ENCODE measurements at places on chromosomes 7 and 10.

- DNase-seq: no peak
These were observed 722 bp downstream of the AGR2 start for GRCh38 chr7:16803881-16804673.

GRCh38 chr7:80392229-80393169 lies 119.4 kb downstream of the GNAT3 start:
- no peak for DNase-seq

DNA sequence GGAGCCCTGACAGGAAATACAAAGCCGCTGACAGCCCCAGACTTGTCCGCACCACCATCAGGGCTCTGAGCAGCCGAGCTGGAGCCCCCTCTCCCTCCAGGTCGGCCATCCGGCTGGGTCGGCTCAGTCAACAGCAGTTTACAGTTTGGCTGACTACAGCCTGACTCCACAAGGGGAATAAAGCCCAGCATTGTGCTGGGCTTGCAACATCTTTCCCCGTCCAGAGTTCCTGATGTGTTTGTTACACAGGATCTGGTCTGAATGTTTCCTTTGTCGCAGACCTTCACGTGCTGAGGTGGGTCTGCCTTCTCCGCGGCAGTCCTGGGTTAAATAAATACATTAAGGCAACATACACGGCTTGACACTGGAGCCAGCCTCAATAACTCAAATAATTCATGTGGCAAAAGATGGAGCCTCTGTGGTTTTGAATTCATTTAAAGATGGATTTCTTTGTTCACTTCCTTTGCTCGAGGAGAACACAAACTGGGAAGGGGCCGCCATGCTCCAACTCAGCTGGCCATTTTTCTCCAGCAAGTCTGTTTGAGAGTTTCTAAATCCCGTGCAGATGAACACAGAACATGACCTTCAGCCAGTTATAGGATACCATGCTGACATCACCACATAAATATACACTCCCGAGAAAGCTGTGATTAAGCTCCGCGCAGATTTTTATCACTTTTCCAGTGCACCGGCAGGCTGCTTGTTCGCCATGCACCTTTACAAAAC lies 192.1 kb downstream of the WDR11 start:
- DNase-seq: no peak

DNA sequence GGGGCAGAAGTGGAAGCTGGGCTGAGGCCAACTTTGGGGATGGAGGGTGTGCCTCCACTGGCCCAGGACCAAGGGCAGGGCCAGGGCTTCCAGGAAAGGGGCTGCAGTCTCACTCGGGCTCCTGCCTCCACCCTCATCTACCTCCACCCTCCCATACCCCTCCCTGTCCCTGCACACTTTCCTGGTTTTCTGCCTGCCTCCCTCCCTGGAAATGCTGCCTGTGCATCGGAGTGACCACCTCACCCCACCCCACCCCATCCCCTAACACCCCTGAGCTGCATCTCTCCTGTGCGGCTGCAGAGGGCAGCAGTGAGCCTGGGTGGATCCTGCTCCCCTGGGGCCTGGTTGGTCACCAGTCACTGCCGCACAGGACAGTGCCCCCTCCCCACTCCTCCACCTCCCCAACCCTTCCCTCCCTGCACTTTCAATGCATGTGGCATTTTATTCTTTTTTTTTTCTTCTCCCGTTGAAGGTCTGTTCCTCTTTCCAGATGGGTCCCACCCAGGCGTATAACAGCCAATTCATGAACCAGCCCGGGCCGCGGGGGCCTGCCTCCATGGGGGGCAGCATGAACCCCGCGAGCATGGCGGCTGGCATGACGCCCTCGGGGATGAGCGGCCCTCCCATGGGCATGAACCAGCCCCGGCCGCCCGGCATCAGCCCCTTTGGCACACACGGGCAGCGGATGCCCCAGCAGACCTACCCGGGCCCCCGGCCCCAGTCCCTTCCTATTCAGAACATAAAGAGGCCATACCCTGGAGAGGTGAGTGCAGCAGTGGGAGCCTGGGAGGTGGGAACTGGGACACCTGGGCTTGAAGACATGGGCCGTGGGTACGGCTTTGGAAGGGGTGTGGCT lies 54.1 kb upstream of the PPIF start:
- no peak for DNase-seq

- no peak for DNase-seq
These were observed 50.3 kb upstream of the CFAP46 start for GRCh38 chr10:132992433-132993215.

DNA sequence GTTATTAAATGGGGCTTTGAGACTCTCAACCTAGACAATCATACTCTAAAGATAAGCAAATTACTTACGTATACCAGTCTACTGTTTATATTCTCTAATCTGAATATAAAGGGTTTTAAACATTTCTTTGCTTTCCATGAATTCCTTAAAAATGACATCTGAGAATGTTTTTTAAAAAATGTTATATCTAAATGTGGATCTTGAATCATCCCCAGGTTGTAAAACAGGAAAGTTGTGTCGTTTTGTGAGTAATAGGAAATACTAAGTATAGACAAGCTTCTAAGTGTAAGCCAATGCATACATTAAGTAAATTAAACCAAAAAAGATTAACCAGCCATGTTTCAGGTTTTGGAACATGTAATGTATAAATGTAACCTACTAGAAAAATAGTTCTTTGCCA lies 26.8 kb downstream of the ADD3 start:
- DNase-seq: no peak

DNA sequence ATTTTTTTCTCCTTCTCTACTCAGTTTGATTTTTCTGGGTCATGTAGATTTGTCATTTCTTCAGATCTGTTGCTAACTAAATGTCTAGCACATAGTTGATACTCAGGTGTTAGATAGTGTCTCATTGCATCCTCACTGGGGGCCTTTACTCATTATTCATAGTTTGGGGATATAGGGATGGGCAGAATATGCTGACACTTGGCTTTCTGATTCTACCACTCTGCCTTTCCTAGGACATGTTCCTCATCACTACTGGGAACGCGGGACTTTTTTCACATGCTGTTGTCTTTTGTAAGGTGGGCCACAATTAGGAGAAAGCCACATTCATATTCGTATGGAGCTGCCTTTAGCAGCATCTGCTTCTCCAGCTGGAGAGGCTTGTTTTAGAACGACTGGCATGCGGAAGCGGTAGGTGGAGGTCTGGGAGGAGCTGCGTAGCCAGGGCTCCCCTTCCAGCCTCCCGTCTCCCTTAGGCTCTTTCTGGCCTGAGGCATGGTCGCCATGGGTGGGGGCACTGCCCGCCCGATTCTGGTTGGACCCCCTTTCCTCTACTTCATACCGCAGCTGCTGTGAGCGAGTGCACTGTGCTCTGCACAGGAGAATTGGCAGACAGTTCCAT lies 78.8 kb downstream of the SND1 start:
- no peak for DNase-seq

DNA sequence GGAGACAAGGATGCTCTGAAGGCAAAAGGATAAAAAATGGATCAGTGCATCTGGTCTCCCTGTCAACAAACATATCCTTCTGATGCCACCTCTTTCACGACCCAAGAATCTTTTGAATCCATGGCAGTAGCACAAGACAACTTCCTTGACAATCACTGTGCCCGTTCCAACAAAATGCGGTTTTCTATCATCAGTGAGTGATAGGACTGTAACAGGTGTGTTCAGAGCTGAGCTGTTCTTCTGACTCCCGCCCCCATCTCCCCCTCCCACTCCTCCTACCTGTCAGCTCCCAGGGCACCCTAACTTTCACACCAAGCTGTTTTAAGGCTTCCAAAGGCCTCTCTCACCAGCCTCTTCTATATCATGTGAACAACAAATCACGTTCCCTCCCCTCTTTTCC lies 74.8 kb downstream of the PARD3 start:
- DNase-seq: no peak

DNA sequence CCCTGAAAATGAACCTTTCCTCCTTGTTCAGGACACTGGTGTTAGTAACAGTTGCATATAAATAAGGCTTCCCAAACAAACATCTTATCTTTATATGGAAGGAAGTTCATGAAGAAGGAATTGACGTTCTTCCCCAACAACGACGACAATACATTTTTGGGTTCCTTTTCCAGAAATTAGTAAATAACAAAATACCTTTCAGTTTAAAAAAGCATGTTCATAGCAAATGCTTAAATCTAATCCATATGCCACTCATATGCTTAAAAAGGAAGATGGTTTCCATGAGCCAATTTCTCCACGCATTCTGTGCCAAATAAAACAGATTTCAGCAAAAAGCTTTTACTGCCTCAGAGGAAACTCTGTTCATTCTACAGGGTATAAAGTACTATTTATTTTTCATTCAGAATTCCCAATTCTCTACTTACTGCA lies 182.6 kb downstream of the COBL start:
- no peak for DNase-seq

- no peak for DNase-seq
These were observed 155.7 kb downstream of the JAZF1 start for GRCh38 chr7:28024786-28025334.

GRCh38 chr10:1631282-1631681 lies 106.0 kb downstream of the ADARB2 start:
- no peak for DNase-seq

GRCh38 chr10:19488592-19489280 lies 327.5 kb upstream of the PLXDC2 start:
- DNase-seq: no peak

DNA sequence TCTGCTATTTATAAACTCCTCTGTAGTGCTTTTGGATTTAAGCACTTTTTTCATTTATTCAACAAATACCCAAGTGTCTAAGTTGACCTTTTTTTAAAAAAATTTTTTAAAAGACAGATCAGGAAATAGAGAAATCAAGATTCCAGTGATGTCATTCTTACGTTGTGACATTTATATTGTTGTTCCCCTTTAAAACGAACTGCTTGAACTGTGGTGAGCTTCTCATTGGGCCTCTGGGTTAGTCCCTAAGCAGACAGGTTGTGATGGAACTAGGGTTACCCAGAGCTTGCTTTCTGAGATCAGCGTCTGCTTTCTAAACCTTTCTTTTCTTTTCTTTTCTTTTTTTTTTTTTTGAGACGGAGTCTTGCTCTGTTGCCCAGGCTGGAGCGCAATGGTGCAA lies 22.4 kb downstream of the GATA3 start:
- DNase-seq: no peak

DNA sequence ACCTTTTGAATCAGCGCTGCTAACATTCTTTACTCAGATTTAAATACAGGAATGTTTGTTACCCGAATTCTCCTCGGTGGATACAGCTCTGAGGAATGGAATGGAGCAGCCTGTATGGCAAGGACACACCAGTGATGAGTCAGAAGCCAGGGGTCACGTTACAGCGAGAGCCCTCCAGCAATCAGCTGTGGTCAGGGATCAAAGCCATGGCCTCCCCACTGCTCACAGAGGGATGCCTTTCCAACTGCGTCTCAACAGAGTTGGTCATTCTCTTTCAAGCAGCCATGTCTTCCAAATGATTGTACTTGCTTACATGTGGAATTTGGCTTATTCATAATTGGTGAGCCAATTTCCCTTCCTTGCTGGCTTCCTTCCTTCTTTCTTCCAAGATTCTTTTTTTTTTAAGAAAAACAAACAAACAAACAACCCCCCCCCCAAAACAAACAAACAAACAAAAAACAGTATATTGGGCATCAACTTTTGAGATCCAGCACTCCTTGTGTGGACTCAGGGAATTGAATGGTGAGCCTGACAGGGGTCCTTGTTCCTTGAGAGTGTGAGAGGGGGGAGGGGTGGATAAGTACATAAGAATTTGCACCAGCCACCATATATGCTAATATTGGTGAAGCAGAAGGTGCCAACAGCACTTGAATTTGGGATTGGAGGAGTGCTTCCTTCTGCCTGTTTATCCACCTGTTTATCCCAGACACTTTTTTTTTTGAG lies 100.2 kb downstream of the ATXN7L1 start:
- no peak for DNase-seq

GRCh38 chr7:18387191-18387735 lies 108.3 kb upstream of the HDAC9 start:
- DNase-seq: no peak

DNA sequence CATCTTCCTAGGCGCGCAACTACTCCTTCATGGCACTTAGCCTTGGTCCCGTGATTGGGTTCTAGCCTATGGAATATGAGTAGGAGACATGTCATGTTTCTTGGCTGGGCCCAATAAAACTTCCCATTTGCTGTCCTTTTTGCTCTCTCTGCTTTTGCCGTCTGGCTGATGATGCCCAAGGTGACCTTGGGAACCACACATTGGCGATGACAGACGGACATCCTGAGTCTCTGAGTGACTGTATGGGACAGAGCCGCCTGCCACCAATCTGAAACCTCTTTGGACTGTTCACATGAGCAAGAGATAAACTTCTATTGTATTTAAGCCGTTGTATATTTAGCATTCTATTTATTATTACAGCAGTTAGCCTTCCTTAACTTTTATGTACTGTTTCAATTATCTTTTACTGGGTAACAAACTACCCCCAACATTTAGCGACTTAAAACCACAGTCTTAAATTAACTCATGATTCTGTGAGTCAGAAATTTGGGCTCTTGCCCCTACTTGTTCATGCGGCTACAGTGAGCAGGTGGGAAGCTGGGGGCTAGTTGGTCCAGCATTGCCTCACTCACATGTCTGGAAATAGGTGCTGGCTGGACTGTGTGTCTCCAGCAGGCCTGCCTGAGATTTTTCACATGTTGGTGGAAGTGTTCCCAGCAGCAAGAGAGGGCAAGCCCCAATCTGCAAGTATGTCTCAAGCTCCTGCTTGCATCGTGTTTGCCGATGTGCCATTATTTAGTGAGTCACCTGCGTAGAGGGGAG lies 71.7 kb downstream of the NOD1 start:
- no peak for DNase-seq

DNA sequence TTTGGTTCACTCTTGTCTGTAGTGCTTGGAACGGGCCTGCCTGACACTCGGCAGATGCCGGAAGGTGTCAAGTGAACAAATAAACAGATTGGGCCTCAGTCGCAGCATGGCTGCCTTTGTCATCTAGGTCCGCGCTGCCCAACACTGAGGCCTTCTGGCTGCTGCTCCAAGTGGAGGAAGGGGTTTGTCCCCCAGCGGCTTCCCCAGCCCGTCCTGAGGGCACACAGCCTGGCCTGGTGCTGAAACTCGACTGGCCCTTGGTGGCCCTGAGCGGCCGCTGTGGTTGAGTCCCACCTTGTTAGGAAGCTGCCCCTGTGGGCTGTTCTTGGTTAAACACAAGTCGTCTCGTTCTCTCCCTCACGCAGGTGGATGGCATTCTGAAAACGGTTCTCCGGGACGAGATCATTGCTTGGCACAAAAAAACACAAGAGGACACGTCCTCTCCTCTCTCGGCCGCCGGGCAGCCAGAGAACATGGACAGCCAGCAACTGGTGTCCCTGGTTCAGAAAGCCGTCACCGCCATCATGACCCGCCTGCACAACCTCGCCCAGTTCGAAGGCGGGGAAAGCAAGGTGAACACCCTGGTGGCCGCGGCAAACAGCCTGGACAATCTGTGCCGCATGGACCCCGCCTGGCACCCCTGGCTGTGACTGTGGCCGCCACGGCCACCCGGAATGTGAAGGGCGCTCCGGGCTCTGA lies 132.1 kb downstream of the SMURF1 start:
- no peak for DNase-seq

DNA sequence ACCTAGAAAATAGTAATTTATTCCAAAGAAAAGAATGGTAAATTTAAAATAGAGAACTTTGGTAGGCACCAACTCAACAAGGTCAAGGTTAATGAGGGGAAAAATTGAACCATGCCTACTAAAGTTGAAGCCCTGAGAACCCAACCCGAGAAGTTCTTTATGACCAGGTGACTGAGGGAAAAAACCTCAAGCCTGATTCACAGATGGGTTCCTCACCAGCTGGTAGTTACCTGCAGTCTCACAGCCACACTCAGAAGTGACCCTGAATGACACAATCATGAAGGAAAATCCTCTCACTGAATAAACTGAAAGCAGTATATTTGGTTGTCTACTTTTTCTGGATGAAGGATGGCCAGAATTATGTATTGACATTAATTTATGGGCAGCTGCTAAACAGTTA lies 7.0 kb downstream of the C10orf67 start:
- no peak for DNase-seq

- no peak for DNase-seq
These were observed 154.1 kb upstream of the PDE1C start for GRCh38 chr7:32224276-32224675.
